ENCODE measurements at places on chromosomes 4 and X.

DNA sequence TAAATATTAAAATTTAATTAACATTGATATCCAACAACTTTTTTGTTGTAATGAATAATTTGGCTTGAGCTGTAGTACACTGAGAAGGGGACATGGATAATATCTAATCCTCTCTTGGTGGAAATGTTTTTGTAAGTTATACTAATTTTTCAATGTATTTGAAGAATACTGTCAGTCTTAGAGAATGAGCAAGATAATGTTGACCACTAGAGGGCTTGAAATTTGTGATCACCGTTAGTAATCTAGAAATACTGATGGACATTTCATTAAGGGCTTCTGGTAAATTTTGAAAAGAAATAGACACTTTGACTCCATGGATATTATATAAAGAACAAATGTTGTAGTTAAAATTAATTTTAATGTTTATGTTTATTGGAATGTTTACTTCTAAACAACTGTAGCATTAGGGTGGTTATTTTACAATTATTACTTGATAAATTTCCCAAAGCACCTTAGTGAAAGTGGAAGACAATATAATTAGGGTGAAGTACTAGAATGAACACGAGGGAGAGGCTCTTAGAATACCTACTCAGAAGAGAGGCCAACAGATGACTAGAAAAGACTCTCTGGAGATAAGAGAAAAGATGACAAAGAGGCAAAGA is 20.0 kb upstream of the CAMK2D start:
- peak; percentile 25 for DNase-seq

GRCh38 chr4:52572936-52573485 is 86.1 kb downstream of the USP46 start:
- DNase-seq, result no peak

GRCh38 chr4:84146300-84146959 is 352.7 kb downstream of the NKX6-1 start:
- no peak for DNase-seq

- DNase-seq, result no peak
These were observed 150.6 kb downstream of the IL15 start for GRCh38 chr4:141786946-141787345.

DNA sequence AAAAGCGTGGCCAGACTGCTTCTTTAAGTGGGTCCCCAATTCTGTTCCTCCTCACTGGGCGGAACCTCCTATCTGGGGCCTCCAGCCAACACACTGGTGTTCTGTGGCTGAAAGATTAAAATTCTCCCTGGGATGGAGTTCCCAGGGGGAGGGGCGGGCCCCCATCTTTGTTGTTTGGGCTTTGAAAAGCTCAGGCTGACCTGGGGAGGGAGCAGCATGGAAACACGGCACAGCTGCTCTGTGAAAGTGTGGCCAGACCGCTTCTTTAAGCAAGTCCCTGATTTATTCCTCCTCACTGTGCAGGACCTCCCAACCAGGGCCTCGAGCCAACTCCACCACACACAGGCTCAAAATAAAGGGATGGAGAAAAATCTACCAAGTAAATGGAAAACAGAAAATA is 219.5 kb downstream of the TMEM47 start:
- no peak for DNase-seq

DNA sequence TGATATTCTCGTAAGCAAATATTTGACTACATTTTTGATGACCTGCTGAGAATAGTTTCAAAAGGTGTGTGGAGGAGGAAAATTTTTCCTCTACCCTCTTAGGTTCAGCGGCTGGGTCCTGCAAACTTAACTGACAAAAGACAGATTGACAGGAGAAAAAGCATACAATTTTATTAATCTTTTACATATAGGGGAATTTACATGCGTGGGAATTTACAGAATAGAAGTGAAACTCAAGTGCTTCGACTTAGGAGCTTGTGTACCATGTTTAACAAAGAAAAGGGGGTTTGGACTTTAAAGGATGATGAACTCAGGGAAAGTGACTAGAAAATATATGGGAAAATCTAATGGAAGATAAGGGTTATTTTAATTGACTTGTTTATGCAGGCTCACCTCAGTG is 2.5 kb downstream of the HERC6 start:
- no peak for DNase-seq

DNA sequence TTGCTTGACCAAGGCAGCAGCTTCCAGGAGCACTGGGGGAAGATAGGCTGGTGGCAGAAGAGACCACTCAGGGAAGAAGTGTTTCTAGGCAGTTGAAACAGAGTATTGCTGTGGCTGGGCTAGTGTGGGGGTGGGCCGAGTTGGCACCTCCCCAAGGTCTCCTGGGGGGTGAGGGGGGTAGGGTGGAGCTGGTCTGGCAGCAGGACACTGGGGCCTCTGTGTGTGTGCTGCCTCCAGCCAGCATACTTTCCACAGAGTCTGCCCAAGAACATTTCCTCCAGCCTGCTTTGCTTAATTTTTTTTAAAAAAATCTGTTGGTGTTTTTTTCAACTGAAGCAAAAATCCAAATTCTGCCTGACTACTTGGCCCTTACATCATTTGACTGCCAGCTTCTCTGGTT is 4.0 kb downstream of the ITIH6 start:
- no peak for DNase-seq

DNA sequence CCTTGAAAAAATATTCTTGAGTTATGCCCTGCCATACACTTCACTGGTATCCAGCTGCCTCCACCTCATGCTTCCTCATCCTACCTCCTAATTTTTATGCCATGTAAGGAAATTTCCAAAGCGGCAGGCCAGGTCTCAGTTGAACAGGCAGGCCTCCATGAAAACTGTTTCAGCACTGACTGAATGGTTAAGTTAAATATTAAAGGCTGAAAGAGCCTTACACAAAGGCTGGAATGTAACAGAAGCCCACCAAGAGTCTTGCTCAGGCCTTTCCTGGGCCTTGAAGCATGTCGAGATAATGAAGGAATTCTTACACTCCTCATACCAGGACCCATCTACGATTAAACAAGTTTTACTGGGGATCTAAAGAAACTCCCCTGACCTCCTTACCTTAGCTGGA is 359.6 kb upstream of the NOCT start:
- DNase-seq, result no peak

- peak; percentile 4 for DNase-seq
These were observed 23.4 kb downstream of the ARHGEF9 start for GRCh38 chrX:63761639-63762038.

GRCh38 chr4:44210750-44211149 is 237.9 kb downstream of the KCTD8 start:
- DNase-seq, result no peak

DNA sequence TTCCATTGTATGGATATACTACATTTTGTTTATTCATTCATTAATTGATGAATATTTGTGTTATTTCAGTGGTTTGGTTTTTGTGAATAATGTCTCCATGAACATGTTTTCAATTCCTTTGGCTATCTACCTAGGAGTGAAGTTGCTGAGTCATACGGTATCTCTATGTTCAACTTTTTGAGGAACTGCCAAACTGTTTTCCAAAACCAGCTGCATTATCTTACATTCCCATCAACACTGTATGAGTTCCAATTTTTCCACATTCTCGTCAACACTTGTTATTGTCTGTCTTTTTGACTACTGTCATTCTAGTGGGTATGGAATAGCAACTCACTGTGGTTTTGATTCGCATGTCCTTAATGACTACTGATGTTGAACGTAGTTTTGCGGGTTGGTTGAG is 388.6 kb upstream of the MAGEB2 start:
- DNase-seq, result no peak

GRCh38 chr4:185536411-185536709 is 1.1 kb upstream of the PDLIM3 start:
- no peak for DNase-seq

DNA sequence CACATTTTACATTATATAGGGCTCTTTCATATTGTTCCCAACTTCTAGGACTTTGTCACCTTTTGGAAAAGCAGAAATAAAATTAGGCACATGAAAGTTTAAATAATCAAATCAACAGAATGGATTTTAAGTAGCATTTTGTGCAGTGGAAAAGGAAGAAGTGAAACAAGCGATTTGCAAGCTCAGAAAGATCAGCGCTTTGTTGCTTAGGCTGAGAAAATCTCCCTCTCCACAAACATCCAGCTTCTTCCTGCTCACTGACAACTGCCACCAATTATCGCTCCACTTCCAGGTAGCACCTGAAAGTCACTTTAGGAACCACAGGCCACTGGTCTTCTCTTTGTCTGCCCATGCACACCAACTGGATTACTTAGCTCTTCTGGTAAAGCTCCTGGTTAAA is 2.0 kb upstream of the PDK3 start:
- DNase-seq, result no peak

DNA sequence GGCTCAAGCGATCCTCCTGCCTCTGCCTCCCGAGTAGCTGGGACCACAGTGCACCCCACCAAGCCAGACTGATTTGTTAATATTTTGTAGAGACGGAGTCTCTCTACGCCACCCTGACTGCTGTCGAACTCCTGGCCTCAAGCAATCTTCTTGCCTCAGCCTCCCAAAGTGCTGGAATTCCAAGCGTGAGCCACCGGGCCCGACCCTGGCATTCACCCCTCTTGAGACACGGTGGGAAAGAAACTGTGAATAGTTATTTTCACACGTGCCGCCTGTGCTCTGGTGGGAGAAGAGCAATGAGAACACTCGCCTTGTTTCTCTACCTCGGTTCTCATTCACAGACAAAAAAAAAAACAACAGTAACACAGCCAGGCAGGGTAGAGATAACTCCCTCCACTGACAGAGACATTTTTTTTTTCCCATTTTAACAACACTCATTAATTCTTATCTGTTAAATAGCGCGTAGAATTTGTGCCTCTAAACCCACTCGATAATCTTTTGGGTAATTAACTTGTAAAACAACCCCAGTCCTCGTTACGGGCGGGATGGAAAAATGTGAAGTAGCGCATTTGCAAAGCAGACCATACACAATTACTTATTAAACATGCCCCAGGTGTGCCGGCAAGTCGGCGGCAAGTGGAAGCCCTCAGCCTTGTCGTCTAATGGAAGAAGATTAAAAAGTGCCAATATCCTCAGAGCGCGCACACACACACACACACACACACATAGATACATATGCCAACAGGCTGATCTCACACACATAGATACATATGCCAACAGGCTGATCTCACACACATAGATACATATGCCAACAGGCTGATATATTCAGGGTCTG is 103.3 kb downstream of the DHRSX start:
- no peak for DNase-seq

DNA sequence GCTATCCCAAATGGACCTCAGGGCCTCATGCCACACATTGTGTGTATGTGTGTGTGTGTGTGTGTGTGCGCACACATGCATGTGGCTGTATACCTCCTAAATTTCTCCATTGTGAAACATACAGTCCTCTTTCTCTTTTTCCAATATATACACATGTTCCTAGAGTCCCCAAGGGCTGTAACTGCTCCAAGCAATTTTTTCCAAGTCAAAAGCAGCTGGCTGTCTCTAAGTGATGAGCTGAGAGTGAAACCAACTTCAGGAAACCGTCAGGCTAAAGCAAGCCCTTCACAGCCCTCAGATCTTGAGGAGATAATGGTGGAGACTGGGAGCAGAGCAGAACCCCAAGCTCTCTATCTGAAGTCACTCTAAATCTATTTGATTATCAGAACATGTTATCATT is 496.1 kb upstream of the DIPK2B start:
- no peak for DNase-seq

DNA sequence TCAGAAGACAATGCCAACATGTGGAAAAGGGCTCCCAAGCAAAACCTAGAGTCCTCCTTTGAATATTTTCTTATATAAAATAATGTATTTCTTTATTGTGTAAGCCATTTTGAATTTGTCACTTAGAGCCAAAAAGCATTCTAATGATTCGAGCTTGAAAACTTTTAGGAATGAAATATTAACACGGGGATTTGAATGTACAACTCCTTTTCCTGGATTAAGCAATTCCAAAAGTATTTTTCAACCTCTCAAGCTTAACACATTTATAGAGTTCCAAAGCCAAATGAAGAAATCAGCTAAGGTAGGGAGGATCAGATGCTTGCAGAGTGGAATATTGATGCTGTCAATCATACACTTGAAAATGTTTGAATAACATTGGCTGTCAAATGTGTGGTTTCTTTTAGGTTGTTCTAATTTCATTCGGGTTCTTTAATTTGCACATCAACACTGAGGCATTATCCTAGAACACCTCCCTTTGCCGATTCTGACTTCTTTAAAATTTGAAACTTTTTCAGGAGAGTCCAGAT is 67.2 kb upstream of the ETNPPL start:
- no peak for DNase-seq

GRCh38 chrX:10932842-10933440 is 178.2 kb upstream of the HCCS start:
- no peak for DNase-seq

- DNase-seq, result no peak
These were observed at the start of gene TLR8 for GRCh38 chrX:12906046-12906761. Gene TLR8 (plus strand): TSS chrX:12906620. CDS start chrX:12906707, 87 bp downstream.

- no peak for DNase-seq
These were observed 83.4 kb upstream of the COX18 start for GRCh38 chr4:73152893-73153292.

DNA sequence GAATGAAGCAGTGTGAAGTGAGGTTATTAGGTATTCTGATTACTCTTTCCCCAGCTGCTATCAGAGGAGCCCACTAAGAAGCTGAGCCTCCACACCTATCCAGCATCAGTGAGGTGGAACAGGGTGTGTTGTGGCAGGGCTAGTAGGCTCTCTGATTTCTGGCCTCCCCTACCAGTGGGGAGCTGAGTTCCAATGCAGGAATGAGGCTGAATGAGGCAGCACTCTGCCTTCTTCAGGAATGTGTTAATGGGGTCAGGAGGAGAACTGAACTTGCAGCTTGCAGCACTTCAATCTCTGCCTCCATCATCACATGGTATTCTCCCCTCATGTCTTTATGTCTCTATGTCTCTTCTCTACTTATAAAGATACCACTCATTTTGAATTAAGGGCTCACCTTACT is 26.9 kb downstream of the SOX3 start:
- DNase-seq, result no peak

DNA sequence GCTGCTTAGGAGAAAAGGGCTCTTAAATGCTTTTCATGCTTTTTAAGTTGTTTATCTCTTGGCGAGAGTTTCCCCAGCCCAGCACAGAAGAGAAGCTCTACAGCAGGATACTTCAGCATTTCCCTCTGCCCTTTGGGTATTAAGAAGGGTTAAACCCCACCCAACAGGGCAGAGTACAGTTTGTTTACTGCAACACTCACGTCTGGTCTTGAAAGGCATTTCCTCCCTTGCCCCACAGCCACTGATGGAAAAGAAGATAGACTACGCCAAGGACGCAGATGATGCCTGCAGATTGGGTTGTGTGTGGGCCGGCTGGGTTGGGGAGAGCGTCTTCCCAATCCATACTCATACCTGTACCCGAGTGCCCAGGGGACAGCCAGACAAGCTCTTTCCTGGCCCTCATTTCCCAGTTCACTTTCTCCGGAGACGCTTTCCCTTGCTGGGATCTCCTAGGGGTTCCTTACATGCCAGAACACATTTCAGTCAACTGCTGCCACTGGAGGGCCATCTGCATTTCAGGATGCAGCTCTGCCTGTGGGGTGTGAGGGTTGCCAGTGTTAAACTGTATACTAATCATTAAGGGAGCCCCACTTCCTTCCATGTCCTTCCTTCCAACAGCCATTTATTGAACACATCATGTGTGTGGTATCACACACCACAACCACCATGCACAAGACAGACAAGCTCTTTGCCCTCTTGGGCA is 96.5 kb upstream of the DHX15 start:
- no peak for DNase-seq

- no peak for DNase-seq
These were observed 564 bp downstream of the FAM149A start for GRCh38 chr4:186104890-186105646.

Measured in activated CD4-positive, alpha-beta T cell treated with anti-CD3 and anti-CD28 coated beads, Interleukin-2, amount 50 U/mL, for 16 hours (primary cell).